Adipocyte (in vitro differentiated cells): ENCODE measurements at places on chromosomes 7 and 10.

GRCh38 chr10:132560241-132560731 is 22.7 kb downstream of the INPP5A start:
- peak; percentile 6 for DNase-seq

- no peak for DNase-seq
Observed at GRCh38 chr10:117568334-117568733, 25.8 kb downstream of the EMX2 start.

- DNase-seq = peak; percentile 95
Observed at GRCh38 chr7:79420464-79420863, 33.0 kb downstream of the MAGI2 start.

DNA sequence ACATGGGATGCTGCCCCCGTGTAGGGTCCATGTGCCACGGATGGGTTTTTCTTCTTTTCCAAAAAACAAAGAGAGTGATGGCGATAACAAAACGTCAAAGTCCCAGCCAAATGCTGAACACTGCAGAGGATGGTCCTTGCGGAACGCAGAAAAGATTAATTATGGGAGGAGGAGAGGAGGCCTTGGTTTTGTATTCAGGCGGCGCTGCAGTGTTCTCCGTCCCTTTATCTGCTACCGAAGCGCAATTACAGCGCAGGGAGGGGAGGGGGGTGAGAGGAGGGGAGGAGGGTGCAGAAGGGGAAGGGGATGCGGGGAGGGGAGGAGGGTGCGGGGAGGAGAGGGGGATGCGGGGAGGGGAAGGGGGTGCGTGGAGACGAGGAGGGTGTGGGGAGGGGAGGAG is 131.8 kb upstream of the PRKCQ start:
- no peak for DNase-seq

DNA sequence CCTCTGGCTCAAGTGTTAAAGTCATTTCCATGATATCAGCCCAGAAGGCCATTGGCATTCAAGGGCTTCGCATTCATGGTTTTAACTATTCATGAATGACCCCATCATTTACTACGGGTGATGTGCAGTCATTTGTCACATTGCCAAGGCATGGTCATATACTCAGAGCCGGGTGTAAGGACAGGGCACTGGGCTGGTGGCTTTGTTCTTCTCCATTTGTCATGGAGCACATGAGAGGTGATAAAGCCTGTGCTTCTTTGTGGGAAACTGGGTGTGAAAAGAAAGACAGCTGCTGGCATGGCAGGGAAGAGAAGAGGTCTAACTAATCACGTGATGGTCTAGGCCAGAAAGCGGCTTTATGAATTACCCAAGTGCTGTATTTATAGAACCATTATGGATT is 132.2 kb upstream of the PLXNA4 start:
- DNase-seq = no peak

GRCh38 chr10:119981826-119982225 is 89.3 kb downstream of the SEC23IP start:
- no peak for DNase-seq

- no peak for DNase-seq
Observed at GRCh38 chr7:143410521-143411004, 1.9 kb upstream of the EPHA1 start.

DNA sequence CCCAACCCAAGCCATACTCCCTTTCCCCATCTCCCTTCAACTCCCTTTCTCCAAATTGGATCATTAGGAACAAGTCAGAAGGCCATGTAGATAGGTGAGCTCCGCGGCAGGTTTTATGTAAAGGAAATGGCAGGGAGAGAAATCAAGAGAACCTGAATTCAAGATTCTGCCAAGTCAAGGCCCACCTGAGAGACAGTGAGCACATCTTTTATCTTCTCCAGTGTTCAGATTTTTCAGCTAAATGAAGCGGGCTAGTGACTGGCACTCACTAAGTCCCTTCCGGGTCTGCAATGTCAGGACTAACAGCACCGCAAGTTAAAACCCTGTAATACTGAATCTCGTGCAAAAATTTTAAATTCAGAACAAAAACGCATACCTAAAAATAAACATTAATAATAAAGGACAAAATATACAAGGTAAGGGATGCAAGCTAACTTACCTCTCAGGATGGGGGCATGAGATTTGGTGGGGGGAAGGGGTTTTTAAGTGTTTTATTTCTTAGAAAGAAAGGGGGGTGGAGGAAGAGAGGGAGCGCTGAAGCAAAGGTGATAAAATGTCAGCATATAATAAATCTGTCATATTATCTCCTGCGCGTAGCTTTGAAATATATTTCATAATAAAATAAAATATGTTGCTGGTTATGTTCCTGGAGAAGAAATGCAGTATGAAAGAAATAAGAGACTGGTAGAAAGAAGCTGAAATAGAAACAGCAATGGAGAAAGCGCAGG is 17.6 kb downstream of the TCAF1 start:
- no peak for DNase-seq

DNA sequence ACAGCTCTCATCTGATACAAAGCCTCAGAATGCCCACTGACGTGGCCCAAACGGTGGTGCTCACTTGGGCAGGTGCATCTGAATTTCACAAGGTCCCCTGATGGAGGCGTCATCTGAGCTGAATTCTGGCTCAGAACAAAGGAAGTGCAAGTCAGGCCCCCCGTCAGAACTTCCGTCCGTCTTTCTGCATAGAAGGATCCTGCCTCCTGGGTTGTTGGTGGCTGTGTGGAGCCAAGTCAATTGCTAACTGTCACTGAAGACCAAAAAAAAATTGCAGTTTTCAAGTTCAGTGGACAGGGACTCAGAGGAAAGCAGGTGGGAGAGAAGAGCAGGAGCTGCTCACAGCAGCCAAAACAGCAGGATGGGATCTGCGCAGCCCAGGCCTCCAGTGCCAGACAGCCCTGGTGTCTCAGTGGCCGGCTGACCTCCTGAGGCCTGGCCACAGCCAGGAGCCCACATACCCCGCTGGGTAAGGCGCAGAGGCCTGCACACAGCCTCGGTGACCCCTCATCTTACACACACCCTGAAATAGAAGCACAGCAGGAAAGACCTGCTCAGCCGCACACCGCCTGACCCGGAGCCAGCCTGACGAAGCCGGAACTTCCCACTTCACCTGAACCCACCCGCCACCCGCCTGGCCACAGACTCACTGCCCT is 49.4 kb downstream of the PYROXD2 start:
- DNase-seq = no peak

DNA sequence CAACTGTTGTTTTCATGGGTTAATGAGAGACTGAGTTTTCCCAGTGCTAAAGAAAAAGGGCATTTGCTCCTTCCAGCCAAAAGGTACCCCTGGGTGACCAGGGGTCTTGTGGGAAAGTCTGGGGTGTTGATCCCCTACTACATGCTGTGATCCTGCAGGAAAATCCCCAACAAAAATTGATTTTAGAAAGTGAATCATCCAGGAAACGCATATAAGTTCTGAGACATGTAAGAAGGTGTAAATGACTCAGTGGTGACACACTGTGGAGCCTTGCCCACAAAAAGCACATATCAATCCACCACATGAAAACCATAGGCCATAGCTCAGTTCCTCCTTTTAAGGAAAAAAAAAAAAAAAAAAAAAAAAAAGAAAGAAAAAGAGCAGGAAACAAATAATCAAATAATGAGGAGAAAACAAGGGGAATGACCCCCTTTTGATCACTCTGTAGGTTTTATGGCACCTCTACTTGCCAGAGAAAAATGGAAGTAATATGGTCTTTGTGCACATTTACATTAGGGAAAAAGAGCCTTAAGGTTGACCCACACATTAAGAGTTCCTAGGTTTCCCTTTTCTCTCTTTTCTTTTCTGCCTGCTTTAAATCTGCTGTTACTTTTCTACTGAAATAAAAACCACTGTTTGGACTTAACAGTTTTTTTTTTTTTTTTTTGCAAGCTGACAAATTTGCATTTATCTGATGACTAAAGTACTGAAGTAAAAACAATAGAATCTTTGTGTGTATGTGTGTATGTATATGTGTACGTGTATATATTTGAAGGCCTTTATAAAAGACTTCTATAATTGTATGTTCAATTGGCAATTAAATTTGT is 386.0 kb downstream of the KIF20B start:
- DNase-seq = peak; percentile 25

GRCh38 chr10:76522547-76522946 is 1091.1 kb downstream of the LRMDA start:
- no peak for DNase-seq

GRCh38 chr10:30166929-30167328 is 107.5 kb upstream of the JCAD start:
- no peak for DNase-seq

DNA sequence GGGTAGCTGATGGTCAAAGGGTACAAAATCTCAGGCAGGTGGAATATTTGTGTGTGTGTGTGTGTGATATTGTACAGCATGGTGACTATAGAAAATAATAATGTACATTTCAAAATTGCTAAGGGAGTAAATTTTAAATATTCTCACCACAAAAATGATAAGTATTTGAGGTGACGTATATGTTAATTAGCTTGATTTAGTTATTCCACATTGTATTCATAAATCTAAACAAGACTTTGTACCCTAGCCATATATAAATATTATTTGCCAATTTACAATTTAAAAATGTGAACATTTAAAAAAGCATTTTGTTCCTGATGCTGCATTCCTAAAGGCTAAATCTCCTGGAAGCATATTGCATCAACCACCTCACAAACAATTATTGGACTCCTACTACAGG is 47.0 kb downstream of the PFKFB3 start:
- DNase-seq = no peak

GRCh38 chr10:88994019-88994418 is 3.4 kb downstream of the FAS start:
- peak; percentile 46 for DNase-seq

GRCh38 chr10:73941300-73941699 is 30.4 kb downstream of the PLAU start:
- no peak for DNase-seq
